ENCODE measurements at places on chromosomes 6 and 20.

- no peak for DNase-seq
Measured at GRCh38 chr6:167574431-167575151, 249.7 kb downstream of the TTLL2 start.

DNA sequence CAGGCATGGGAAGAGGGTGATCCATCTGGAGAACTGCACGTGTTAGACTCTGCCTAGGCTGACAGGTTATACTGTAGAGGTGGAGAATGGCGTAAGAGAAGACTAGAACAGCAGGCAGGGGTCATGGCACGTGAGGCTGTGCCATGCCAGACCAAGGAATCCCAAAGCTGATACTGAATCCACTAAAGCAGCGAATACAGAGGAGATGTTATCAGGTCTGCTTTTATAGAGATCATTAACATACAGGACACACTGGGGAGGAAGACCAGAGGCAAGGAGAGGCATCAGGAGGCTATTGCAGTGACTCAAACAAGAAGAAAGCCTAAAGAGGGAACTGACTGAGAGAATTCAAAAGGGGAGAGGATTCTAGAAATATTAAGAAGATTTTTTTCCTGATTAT lies 12.9 kb downstream of the PHACTR1 start:
- no peak for DNase-seq

GRCh38 chr6:4577406-4577805 lies 198.8 kb upstream of the CDYL start:
- DNase-seq: no peak

- no peak for DNase-seq
Measured at GRCh38 chr20:50820515-50821256, 25.8 kb downstream of the BCAS4 start.

DNA sequence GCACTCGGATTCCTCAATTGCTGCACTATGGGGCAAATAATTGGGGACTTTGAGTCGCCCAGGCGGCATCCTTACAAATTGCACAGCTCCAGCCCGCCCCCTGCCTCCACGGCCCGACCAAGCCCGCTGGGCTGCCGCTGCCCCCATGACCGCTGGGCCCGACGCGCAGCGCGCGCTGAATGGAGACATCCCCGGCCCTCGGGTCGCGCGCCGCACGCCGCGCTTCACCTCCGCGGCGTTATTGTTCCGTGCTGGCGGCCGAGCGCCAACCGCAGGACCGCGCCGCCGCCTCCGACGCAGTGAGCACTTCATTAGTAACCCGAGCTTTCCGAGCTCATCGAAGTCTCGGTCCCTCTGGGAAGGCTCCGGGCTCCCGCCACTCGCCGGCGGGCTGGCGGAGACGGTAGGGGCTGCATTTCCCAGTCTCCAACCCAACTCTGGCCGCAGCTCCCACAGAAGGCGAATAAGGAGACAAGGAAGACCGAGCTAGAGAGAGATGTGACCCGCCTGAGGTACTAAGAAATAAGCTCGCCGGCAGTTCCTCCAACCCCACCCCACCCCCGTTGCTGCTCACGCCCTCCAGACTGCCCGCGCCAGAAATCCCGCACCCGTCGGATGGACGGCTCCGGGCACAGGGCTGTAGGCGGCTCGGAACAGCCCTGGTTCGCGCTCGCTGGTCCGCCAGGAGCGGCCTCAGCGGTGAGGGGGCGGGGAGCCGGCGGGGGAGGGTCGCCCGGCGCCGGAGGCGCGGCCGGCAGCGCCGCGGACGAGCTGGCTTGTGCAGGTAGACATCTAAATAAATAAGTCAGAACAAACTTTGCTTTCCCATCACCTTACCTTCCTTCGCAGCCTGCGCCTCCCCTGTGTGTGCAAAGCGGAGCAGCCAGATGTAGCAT lies 703 bp downstream of the EPHA7 start:
- DNase-seq: no peak

GRCh38 chr6:96156425-96156824 lies 140.7 kb downstream of the FUT9 start:
- DNase-seq: no peak

GRCh38 chr20:51372176-51372803 lies 170.2 kb downstream of the NFATC2 start:
- peak; percentile 56 for DNase-seq

- no peak for DNase-seq
Measured at GRCh38 chr6:24809728-24810127, 11.0 kb upstream of the ARMH2 start.

- DNase-seq: no peak
Measured at GRCh38 chr6:53461041-53461656, 83.8 kb downstream of the GCLC start.

GRCh38 chr6:160379466-160379865 lies 31.3 kb downstream of the SLC22A3 start:
- DNase-seq: no peak

DNA sequence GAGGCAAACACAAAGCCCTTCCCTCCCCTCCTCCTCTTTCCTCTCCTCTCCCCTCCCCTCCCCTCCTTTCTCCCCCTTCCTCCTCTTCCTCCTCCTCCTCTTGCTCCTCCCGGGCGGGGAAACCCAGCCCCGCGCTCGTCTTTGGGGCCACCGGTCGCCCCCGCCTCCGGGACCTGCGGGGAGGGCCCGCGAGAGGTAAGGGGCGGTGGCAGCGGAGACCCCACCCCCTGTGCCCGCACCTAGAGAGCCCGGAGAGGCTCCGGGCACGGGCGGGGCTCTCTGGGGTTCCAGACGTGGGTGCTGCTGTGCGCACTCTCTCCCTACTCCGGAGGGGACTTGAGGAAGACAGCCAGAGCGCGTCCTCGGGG lies at the start of gene RIN2:
RIN2 (plus strand) TSS at position 126 of the 368 bp plus-strand sequence. CDS start 131,344 bp downstream, outside the sequence.
- no peak for DNase-seq

GRCh38 chr6:138869398-138869797 lies 73.5 kb downstream of the ECT2L start:
- DNase-seq: no peak

- no peak for DNase-seq
Measured at GRCh38 chr6:121491576-121491975, 56.1 kb downstream of the GJA1 start.

GRCh38 chr6:112037783-112038216 lies 16.1 kb upstream of the CCN6 start:
- DNase-seq: no peak

DNA sequence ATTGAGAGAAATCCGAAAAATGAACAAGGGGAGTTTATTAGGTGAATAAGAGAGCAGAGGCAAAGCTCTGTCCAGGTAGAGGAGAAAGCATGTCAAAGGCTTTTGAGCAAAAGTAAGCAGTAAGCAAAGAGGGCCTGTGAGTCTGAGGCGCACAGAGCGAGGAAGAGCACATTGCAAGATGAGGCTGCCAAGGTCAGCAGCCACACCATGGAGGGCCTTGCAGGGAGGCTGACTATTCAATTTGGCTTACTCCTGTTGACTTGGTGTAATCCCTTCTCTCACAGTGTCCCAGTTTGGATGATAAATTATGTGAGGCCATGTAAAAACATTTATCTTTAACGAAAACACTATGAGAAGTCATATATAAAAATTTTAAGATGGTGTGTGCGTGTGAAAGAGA lies 32.4 kb downstream of the SESN1 start:
- no peak for DNase-seq

GRCh38 chr6:15596186-15596896 lies 66.5 kb downstream of the DTNBP1 start:
- no peak for DNase-seq

- DNase-seq: peak; percentile 52
Measured at GRCh38 chr6:166097914-166098522, 69.6 kb downstream of the TBXT start.

DNA sequence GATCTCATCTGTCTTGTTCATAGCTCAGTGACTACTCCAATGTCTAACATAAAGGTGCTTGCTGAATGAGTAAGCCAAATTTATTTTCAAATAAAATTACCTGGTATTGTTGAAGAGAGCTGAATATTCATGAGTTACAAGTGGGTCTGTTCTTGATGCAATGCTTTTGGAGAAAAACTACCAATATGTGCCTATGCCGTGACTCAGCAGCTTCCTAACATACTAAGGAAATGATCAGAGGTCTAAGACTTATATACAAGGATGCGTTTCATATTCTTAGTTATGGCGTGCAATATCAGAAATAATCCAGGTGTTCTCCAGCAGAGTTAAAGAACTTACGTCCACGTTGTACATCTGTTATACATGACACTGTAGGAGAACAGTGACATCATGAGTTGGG lies 5.1 kb downstream of the FAM120B start:
- no peak for DNase-seq

DNA sequence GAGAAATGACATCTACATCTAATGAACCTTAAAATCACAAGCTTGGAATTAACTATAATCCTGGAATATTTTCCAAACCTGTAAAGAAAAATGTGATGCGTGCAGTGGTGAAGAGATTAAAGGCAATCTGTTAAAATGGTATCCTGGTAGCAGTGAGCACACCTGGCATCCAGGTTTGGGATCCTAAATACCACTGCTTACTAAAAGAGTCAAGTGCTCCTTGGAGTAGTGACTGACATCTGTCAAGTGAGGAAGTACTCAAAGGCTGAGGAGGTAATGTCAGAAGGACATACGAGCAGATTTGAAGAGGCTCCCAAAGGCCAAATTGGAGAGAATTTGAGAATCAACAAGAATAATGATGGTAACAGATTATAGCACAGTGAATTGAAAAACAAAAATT lies 32.8 kb downstream of the PCMT1 start:
- no peak for DNase-seq

DNA sequence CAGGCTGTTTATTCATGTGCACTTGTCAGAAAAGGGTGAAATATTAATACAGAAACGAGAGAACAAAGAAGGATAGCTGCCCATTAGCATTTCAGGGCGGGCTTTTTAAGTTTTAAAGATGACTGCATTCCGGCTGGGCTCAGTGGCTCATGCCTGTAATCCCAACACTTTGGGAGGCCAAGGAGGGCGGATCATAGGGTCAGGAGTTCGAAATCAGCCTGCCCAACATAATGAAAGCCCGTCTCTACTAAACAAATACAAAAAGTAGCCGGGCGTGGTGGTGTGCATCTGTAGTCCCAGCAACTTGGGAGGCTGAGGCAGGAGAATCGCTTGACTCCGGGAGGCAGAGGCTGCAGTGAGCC lies 130.5 kb downstream of the HFE start:
- DNase-seq: no peak

DNA sequence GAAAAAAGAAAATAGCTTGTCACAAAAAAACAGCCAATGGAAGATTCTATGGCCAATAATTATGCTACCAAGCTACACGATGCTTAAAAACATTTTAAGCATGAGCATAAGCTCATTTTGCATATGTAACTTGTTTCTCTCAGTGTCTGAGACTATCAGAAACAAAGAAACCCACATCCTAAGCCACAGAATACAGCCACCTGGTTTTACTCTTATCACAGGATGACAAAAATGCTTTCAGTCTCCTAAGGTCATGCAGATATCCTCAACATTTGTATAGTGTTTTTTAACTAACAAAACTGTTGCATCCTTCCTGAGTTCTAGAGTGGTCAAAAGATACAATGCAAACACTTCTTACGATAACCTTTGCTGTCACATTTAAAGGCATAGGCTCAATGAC lies 172.1 kb upstream of the RUNX2 start:
- no peak for DNase-seq

DNA sequence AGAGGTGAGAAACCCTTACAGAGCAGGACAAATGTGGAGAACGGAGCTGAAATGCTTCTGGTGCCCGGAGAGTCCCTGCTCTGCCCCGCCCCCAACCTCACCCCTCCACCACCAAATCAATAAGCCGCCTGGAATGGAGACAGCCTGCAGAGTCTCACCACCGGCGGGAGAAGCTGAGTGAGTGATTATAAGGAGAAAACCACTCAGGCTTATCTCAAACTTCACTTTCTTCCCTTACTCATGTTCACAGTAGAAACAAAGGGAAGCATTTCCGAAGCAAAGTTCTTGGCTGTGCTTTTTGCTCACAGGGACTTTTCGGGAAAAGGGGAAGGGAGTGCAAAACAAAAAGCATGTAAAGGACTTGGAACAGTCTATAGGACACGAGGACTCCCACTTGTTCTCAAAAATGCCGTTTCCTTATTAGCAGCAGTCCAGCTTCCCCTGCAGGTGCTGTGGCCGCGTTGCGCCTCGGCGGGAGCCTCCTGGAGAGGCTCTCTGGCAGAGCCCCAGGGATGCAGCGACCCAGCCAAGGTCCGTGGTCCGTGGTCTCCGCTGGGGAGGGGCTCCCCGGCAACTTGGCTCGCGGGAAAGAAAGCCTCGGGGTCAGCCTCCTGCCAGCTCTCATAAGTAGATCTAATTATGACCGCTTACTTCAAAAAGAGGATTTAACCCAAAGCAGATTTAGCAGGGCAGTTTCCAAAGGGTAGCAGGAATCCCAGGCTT lies 64.8 kb upstream of the TMEM30A start:
- DNase-seq: no peak

- peak; percentile 67 for DNase-seq
Measured at GRCh38 chr6:112163295-112164257, 76.2 kb downstream of the FAM229B start.

DNA sequence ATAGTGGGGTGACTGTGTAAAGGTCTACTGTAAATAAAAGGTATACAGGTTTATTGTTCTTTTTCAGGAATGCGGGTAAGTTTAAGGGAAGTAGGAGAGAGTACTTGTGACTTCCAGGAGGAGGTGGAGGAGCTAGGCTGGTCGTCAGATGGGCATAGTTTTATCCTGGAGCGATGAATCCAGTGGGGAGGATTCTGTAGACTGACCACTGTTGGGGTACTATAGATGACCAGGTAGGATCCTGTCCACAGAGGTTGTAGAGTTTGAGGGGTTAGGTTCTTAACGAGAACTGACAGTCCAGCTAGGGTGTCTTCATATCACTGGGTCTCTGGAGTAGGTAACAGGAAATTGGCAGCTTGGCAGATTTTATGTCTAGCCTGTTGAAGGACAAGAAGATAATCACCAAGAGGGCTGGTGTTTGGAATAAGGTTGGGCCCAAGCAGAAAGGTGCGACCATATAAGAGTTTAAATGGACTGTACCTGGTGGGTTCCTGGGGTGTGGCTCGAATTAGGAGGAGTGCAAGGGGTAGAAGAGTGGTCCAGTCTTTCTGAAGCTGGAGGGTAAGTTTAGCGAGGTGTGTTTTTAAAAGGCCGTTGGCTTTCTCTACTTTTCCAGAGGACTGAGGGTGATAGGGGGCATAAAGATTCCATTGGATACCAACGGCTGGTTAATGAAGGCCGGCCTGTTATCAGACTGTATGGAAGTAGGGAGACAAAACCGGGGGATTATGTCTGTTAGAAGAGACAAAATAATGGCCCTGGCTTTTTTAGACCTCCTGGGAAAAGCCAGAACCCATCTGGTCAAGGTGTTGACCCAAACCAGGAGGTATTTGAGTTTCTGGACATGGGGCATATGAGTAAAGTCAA lies 751.3 kb upstream of the ADGRB3 start:
- DNase-seq: no peak

GRCh38 chr6:127291495-127291894 lies 24.8 kb downstream of the RNF146 start:
- DNase-seq: no peak

GRCh38 chr6:150712505-150713252 lies 113.0 kb downstream of the PLEKHG1 start:
- no peak for DNase-seq

DNA sequence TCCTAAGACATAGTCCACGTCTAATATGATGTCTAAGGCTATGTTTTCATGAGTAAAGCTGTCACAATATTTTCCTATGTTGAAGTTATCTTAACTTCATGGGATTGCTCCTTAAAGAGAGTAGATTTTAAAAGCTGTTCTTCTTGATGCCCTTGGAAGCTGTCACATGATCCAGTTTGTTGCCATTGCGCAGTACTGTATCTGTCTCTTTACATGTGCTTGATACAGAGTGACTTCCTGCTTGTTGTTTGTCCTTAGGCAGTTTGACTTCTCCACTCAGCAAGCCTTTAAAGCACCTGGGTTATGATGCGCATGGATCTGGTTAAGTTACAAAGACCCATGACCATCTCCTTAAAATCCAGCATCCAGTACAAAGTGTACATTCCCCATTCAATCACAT lies 85.4 kb downstream of the CDYL start:
- DNase-seq: no peak

Measured in stimulated activated CD4-positive, alpha-beta T cell treated with anti-CD3 and anti-CD28 coated beads, Interleukin-1b, Interleukin-23, amount 100 ng/mL, for 4 hours (primary cell).